Lower leg skin (tissue), 4 donors: ENCODE measurements at places on chromosomes 5 and 9. TPM values are rescaled to one million over a fixed set of nuclear protein-coding genes. Genes with fewer than 3 reads are reported as not detected.

DNA sequence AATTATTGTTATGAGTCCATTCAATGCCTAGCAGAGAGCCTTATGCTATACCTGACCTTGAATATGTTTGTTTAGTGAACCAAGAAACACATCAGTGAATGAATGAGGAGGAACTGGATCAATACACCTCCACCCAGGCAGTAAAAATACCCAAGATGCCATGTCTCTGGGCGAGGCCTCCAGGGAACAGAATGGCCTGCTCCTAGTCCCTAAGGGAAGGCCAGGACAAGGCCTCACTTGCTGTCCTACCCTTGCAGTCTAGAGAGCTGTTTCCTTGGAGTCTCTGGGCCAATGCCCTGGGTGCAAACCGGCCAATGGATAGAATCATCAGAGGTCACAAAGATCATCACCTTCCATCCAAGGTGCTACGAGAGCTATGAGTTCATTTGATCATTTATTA lies 26.1 kb downstream of the TNIP1 start:
- no peak for DNase-seq

GRCh38 chr5:131968396-131968954 lies 23.0 kb upstream of the MEIKIN start:
- no peak for DNase-seq

DNA sequence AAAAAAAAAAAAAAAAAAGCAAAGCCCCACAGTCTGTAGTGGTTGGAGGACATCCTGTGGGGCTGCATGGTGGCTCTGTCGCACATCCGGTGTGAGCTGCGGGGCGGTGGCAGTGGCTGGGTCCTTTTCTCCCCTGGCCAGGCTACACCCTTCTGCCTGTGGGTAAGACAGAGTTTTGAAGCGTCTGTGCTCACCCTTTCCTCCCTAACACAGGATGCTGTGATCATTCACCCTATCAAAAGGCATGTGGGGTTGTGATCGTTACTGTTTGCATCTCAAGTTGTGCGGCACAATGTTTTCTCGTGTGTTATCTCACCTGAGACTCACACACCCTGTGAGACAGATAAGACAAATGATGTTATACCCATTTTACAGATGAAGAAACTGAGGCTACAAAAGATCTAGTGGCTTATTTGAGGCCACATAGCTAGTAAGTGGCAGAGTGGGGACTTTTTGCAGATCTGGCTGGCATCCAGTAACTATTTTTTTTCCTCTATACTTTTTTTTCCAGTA lies 17.5 kb downstream of the IRF1 start:
- DNase-seq, result no peak

GRCh38 chr5:78025540-78025939 lies 249.4 kb upstream of the TBCA start:
- DNase-seq, result no peak

The TICAM2 gene
- total RNA-seq, result not detected

DNA sequence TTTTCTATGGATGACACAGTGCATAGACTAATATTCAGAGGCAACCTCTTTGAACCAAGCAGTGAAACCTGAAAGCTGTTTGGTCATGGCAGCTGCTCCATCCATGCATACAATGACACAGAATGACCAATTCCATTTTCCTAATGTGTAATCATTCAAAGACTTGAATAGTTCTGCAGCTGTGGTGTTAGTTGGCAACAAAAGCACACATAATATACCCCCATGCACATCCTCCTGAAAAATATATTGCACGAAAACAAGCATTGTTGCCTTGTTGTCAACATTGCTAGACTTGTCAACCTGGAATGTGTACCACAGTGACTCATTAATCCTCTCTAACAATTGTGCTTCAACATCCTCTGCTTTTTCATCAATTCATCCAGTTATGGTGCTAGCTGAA lies 71.0 kb upstream of the SEMA6A start:
- no peak for DNase-seq

DNA sequence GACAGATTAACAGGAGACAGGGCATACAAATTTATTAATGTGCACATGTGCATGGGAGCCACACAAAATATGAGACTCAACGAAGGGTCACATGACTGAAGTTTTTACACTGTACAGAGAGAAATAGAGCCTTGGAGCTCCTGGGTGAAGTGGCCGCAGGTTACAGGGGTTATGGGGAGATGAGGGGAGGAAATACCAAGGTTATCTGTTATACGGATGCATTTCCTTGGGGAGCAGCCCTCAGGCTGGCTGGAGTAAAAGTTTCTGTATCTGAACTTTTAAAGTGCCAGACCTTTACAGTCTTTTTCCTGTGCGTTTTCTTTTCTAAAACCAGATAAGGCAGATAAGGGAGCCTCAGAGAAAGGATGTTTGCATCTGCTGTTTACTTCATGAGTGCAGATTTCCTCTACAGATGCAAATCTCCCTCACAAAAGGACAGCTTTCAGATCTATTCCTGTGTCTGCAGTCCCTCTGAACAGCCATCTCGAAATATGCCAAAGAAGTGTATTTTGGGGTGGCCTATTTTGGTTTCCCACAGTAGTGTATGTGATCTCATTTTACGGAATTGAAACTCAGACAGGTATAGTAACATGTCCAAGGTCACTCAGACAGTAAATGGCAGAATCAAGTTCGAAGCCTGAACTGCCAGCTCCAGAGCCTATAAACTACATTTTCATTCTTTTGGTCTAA lies 139.3 kb upstream of the FBXL17 start:
- DNase-seq, result no peak

- DNase-seq, result no peak
These were observed 133.1 kb upstream of the SPDL1 start for GRCh38 chr5:169450464-169450863.
